Mesenchymal stem cell (in vitro differentiated cells and primary cell): ENCODE measurements at places on chromosomes 6 and 20.
A peak's percentile ranks its signal among the peaks of the same experiment; 100 is the strongest.

GRCh38 chr6:37123957-37124729 lies 45.8 kb upstream of the PIM1 start:
- peak; percentile 12 for DNase-seq

GRCh38 chr20:24494460-24494920 lies 25.1 kb downstream of the SYNDIG1 start:
- no peak for DNase-seq

DNA sequence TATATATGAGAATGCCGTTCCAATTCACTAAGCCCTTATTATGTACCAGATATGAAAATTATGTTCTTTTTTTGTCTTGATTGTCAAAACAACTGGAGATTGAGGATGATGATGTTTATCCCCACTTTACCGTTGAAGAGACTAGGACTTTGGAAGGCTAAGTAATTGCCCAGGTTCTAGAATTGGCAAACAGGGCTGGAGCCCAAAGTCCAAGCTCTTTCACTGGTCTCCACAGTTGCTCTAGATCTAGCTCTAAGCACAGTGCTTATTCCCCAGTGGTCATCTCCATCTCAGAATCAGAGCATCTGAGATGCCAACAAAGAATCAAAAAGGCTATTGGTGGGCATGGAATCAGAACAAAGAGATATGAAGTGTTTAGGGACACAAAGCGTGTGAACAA lies 215.3 kb upstream of the FOXA2 start:
- no peak for DNase-seq

GRCh38 chr6:40774932-40775331 lies 187.8 kb upstream of the LRFN2 start:
- DNase-seq: no peak

DNA sequence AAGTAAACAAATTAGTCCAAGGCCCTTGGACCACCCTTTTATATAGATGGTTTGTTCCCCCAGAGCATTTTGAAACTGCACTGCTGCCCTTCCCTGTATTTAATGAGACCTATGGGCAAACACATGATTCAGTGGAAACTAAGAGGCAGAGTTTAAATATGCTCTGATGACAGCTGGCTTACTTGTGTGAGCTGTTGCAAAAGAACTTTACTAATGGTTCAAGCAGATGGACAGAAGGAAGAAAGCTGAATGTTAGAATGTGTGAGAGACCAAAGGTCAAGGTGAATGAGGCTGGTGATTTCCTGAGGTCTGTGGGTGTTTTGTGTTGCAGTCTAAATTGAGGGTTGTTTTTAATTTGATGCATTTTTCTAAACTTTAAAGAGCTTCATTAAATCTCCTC lies 123.0 kb upstream of the CEP162 start:
- DNase-seq: no peak

GRCh38 chr20:21208999-21209398 lies 83.1 kb downstream of the KIZ start:
- DNase-seq: no peak
